ENCODE measurements at places on chromosomes 5 and 9. TPM values are rescaled to one million over a fixed set of nuclear protein-coding genes. Genes with fewer than 3 reads are reported as not detected.
A peak's percentile ranks its signal among the peaks of the same experiment; 100 is the strongest.

GRCh38 chr9:103474156-103474555, 479.0 kb downstream of the CYLC2 start:
- no peaks in the 10 kb centered on the region for H3K36me3 ChIP-seq
- no peaks in the 10 kb centered on the region for H3K4me1 ChIP-seq
- H3K4me3 ChIP-seq = no peak overlapping the region
- no peak for DNase-seq
- H3K27me3 ChIP-seq = no peaks in the 10 kb centered on the region

- no peaks in the 10 kb centered on the region for H3K27me3 ChIP-seq
- H3K4me1 ChIP-seq = no peaks in the 10 kb centered on the region
- H3K4me3 ChIP-seq = no peak overlapping the region
- H3K36me3 ChIP-seq = peaks cover 47% of the 10 kb centered on the region
Measured at GRCh38 chr5:359301-359897, 37.9 kb downstream of the AHRR start.

GRCh38 chr5:72388646-72389045, 68.5 kb downstream of the PTCD2 start:
- H3K27ac ChIP-seq = peak overlapping the region; percentile 87
- H3K27me3 ChIP-seq = no peaks in the 10 kb centered on the region
- no peaks in the 10 kb centered on the region for H3K36me3 ChIP-seq
- peaks cover 28% of the 10 kb centered on the region for H3K4me1 ChIP-seq

DNA sequence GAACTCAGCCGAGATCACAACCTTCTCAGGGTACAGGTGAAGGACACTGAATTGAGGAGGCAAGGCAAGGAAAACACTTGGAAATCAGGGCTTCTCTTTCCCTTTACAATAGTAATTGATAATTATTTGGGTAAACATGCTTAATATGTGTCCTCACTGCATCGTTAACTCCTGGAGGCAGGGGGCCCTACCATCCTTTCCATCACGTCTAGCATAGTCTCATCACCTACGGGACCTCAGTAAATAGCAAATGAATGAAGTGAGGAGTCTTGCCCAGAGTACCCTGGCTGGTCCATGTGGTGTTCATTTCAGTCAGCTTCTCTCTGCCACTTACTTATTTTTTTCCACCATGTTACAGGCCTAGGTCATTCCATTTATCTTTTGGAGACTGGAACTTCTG, 2.3 kb downstream of the F2RL1 start:
- H3K27me3 ChIP-seq = no peaks in the 10 kb centered on the region
- no peak overlapping the region for H3K4me3 ChIP-seq
- DNase-seq = no peak
- no peaks in the 10 kb centered on the region for H3K36me3 ChIP-seq

DNA sequence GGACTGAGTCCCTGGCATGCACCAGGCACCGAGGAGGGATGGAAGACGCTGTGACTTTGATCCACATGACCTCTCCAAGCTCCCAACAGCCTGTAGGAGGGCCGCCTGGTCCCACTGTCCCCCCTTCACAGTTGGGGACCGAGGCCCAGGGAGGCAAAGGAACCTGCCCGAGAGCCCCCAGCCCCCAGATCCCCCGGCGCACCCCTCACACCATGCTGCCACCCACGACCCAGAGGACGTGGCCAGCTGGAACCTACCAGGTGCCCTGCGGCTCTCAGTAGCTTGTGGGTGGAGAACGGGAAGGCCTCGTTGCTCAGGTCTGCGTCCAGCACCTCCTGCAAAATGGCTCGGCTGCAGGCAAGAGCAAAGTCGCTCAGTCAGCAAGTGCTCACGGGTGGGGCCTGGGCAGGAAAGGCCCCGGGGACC, 48.8 kb downstream of the DBH start:
- no peaks in the 10 kb centered on the region for H3K4me1 ChIP-seq
- H3K27ac ChIP-seq = no peak overlapping the region
- no peak overlapping the region for H3K4me3 ChIP-seq
- DNase-seq = no peak
- no peaks in the 10 kb centered on the region for H3K27me3 ChIP-seq

DNA sequence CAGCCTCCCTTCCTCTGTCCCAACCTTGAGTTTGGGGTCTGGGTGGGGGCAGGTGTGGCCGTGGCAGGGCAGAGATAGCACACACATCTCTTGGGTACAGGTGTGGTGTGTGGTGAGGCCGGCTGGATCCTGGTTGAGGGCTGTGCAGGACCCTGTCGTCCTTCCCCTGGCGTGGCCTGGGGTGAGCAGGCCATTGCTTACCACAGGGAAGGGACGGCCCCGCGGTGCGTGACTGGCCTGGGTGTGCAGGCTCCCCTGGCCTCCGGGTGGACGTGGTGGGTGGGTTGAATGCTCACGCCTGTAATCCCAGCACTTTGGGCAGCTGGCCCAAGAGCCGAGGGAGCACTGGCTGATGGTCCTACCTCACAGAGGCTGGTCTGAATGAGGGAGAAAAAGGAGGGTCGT, 1.2 kb downstream of the ARRDC1 start:
- no peak overlapping the region for H3K27ac ChIP-seq
- H3K4me1 ChIP-seq = peaks cover 15% of the 10 kb centered on the region
- no peak overlapping the region for H3K4me3 ChIP-seq

DNA sequence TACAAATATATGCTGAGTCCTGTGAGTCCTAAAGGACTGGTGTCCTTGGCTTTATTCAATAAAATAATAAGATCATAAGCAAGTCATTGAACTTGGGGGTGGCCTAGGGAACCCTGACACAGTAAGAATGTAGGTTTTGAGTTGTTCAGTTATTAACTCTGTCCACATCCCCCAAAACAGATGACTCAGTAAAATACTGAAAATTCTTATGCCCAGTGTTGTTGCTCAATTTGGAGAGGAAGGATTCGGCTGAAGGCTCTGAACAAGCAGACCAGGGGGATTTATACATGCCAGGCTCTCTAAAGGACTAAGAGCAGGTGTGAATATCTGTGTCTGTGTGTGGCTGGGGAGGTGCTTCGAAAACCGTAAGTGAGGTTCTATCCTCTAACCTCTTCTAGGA, 173.7 kb downstream of the RMI1 start:
- no peaks in the 10 kb centered on the region for H3K36me3 ChIP-seq
- no peak overlapping the region for H3K27ac ChIP-seq
- H3K27me3 ChIP-seq = no peaks in the 10 kb centered on the region
- DNase-seq = no peak

Gene GRIN1
- total RNA-seq = not detected

DNA sequence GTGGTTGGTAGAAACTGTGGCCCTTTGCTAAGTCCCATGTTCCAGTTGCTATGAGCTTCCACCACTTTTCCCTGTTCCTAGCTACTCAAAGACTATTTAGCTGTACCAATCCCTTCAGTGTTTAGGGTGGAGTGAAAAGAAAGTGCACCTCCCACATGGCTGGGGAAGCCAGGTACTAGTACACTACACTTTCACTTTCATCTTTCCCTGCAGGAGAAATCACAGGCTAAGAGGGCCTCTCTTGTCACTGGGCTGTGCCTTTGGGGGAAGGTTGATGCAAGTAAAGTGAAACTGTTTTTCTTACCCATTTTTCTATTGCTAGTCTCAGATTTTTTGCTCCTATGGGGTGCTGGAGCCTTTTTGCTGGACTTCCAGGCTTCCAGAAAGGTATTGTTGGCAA, 33.5 kb upstream of the CKS2 start:
- no peaks in the 10 kb centered on the region for H3K4me1 ChIP-seq
- no peak overlapping the region for H3K27ac ChIP-seq
- H3K36me3 ChIP-seq = no peaks in the 10 kb centered on the region
- DNase-seq = no peak

Gene STXBP1
- total RNA-seq = 72.6 TPM

Gene SLC36A2
- total RNA-seq = not detected

DNA sequence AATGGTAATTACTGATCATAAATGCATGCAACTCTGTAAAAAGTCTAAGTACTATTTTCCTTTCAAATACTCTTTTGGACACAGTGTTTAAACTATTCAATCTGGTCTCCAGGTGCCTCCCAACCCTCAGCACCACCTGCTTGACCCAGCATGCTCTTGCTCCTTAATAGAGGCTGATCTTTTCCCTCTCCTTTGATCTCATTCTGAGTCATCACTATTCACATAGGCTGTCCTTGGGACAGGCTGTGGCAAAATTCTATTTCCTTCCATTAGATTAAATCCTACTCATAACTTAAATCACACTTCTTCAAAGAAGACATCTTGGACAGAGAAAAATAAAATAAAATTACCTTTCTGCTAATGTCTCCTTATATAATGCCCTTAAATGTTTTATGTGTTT, 199.4 kb upstream of the ST8SIA4 start:
- no peaks in the 10 kb centered on the region for H3K27me3 ChIP-seq
- H3K36me3 ChIP-seq = no peaks in the 10 kb centered on the region
- no peak for DNase-seq
- H3K27ac ChIP-seq = no peak overlapping the region

Gene NELFB
- total RNA-seq = 41.9 TPM

DNA sequence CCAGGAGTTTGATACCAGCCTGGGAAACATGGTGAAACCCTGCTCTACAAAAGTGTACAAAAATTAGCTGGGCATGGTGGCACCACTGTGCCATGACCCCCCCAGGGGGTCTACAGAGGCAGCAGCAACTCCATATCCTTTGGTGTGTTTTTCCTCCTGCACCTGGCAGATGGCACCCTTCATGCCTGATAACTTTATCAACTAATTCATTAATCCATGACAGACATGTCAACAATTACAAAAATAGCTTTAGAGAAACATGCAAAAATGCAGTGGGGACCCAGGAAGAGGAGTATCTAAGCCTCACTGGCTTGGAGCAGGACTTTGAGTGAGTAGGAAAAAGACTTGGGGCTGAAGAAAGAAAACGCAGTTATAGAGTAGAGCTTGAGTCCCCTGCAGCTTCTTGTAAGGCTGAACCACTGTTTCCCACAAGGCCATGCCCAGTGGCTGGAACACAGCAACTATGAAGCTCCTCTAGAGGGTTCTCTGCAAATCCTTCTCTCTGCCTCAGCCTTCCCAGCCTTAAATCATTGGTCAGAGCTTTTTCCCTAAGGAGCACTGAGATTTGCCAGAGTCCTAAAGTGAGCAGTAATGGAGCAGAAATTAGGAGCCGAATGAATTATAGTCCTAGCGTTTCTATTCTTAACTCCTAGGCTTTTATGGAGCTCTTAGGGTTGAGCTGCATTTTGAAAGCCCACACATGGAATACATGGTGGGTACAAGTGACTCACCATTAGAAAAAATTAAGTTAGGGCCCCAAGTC, 25.5 kb upstream of the B4GALT1 start:
- no peak overlapping the region for H3K4me3 ChIP-seq
- no peaks in the 10 kb centered on the region for H3K36me3 ChIP-seq
- no peaks in the 10 kb centered on the region for H3K27me3 ChIP-seq
- DNase-seq = no peak

Gene SLC4A9
- not detected for total RNA-seq

GRCh38 chr5:66074901-66075300, 69.2 kb upstream of the SREK1 start:
- H3K4me3 ChIP-seq = no peak overlapping the region
- DNase-seq = no peak
- H3K27ac ChIP-seq = no peak overlapping the region
- H3K27me3 ChIP-seq = no peaks in the 10 kb centered on the region

Gene PCDHB4
- not detected for total RNA-seq

Gene PLAC8L1
- total RNA-seq = not detected

DNA sequence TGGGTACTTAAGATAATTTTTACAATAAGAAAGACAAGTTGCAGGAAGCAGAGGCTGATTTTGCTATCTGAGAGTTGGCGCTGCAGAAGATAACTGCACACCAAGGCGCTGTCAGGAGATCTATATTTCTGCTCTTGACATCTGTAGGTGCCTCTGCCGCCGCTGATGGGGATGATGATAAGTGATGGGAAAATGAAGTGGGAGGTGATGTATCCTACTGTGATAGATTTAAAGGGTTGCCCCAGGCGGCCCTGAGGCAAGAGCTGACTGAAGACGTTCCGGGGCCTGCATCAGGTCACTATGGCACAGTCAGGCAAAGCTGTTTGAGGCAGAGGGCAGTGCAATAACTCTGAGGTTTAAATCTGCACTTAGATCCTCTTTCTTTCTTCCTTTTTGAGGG, 78.1 kb downstream of the SNCAIP start:
- H3K27me3 ChIP-seq = peaks cover 2% of the 10 kb centered on the region
- H3K36me3 ChIP-seq = no peaks in the 10 kb centered on the region
- H3K4me3 ChIP-seq = no peak overlapping the region
- DNase-seq = no peak
- H3K27ac ChIP-seq = no peak overlapping the region

GRCh38 chr9:129750013-129750638, 2.7 kb downstream of the PTGES start:
- peaks cover 68% of the 10 kb centered on the region for H3K4me1 ChIP-seq
- peak overlapping the region; percentile 80 for H3K27ac ChIP-seq
- DNase-seq = peak; percentile 84

GRCh38 chr9:113155911-113156588, 5.2 kb downstream of the SLC31A2 start:
- no peak overlapping the region for H3K27ac ChIP-seq
- H3K4me3 ChIP-seq = no peak overlapping the region
- H3K36me3 ChIP-seq = peaks cover 7% of the 10 kb centered on the region
- H3K4me1 ChIP-seq = peaks cover 5% of the 10 kb centered on the region

Gene SH2D3C
- not detected for total RNA-seq

- H3K36me3 ChIP-seq = no peaks in the 10 kb centered on the region
- no peak for DNase-seq
- peaks cover 10% of the 10 kb centered on the region for H3K4me1 ChIP-seq
- no peaks in the 10 kb centered on the region for H3K27me3 ChIP-seq
- no peak overlapping the region for H3K27ac ChIP-seq
- no peak overlapping the region for H3K4me3 ChIP-seq
Measured at GRCh38 chr9:69985971-69986370, 57.7 kb upstream of the MAMDC2 start.

Gene DMRT3
- total RNA-seq = not detected

Gene C9orf40
- 5.7 TPM for total RNA-seq

GRCh38 chr5:171483551-171484135, 64.2 kb downstream of the FGF18 start:
- no peaks in the 10 kb centered on the region for H3K36me3 ChIP-seq
- DNase-seq = no peak
- H3K4me1 ChIP-seq = no peaks in the 10 kb centered on the region
- H3K27me3 ChIP-seq = no peaks in the 10 kb centered on the region
- no peak overlapping the region for H3K4me3 ChIP-seq

- no peaks in the 10 kb centered on the region for H3K36me3 ChIP-seq
- H3K4me1 ChIP-seq = peaks cover 17% of the 10 kb centered on the region
- no peak overlapping the region for H3K4me3 ChIP-seq
- H3K27me3 ChIP-seq = no peaks in the 10 kb centered on the region
Measured at GRCh38 chr5:74250304-74251102, 390.0 kb downstream of the ENC1 start.

GRCh38 chr9:13078164-13078563, 201.3 kb downstream of the MPDZ start:
- H3K36me3 ChIP-seq = no peaks in the 10 kb centered on the region
- no peaks in the 10 kb centered on the region for H3K27me3 ChIP-seq
- DNase-seq = no peak
- no peaks in the 10 kb centered on the region for H3K4me1 ChIP-seq

DNA sequence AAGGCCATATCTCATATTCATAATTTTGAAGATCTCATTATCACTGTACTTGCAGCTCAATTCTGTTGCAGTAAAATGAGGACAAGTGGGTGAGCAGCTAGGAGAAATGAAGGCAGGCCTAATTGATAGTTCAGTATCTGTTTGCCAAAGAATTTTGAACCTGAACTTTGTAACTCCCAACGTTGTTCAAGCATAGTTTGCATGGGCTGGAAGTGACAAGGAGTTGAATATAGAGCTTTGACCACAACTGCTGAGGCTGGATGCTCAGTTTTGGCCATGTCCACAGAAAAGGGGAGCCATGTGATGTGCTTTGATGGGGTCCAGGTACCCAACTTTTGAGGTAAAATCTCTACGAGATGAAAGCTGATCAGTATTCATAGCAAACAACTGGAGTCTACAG, 177.5 kb downstream of the NXNL2 start:
- DNase-seq = no peak
- H3K27me3 ChIP-seq = no peaks in the 10 kb centered on the region
- H3K4me3 ChIP-seq = no peak overlapping the region
- peaks cover 12% of the 10 kb centered on the region for H3K4me1 ChIP-seq
